ENCODE measurements at places on chromosomes 12 and 14.

GRCh38 chr12:53977596-53978445 is 3.1 kb upstream of the HOTAIR start:
- DNase-seq: no peak

DNA sequence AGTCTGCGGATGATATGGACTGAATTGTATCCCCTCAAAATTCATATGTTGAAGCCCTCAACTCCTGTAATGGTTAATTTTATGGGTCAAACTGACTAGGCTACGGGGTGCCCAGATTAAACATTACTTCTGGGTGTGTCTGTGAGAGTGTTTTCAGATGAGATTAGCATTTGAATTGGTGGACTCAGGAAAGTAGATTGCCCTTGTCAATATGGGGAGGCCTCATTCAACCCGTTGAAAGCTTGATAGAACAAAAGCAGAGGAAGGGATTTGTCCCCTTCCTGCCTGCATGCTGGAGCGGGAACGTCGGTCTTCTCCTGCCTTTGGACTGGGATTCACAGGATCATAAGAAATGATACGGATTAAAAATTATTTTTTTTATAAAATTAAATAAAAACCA is 84.5 kb downstream of the BBS10 start:
- DNase-seq: no peak

DNA sequence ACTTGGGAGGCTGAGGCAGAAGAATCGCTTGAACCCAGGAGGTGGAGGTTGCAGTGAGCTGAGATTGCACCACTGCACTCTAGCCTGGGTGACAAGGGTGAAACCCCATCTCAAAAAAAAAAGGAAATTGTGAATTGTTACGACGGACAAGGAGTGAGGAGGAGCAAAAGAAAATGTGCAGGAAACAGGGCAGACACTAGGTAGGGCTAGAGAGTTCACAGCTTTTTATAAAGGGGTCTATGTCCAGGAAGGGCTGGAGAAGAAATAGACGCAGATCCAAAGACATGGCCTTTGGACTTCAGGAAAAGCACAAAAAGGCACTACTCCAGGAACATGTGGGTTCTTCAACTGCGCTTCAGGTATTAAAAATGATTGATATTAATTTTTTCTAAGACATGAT is 34.4 kb downstream of the ATG14 start:
- DNase-seq: no peak

DNA sequence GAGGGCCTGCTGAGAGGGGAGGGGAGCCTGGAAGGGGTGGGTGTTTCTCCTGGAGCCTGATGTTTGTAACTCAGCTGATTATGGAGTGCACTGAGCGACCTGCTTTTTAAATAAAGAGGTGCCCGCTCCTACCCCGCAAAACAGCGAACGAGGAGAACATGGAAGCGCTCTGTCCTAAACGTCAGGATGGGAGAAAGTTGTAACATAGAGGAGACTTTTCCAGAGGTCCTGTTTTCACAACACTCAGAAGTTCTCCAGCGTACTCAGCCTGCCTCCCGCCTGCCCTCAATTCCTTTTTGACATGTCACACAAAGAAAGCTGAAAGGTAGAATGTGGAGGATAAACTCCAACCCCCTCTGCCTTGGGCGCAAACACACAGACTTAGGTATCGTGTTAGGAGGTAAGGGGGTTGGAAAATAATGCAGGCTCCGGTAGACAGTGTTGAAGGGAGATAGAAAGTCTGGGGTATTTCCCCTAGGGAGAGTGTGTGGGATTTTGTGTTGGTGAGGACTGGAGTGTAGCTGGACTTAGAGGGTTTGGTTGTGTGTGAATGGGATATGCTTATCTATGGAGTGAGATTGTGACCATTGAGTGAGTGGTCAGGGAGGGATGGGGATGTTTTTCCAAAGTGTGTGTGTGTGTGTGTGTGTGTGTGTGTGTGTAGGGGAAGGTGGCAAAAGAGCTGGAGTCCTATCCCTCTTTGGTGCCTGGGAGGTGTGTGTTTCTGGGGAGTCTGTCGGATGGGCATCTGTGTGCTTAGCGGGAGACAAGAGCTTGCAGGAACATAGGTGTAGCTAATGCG is 2.1 kb downstream of the NTF3 start:
- no peak for DNase-seq

DNA sequence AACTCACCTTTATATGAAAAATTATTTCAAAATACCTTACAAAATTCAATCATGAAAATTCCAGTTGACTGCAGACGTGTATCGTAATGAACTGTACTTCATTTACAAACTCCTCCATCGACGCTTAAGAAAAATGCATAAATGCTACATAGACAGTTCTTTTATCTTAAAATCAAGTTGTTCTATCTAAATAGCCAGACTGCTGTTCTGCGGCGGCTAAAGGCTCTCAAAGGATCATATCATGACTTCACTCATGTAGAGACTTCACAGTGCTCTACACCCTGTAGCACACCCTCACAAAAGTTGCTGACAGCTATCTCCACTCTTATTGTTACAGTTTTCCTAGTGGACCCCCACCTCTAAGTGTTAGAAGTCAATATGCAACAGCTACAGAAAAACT is 5.2 kb downstream of the KRAS start:
- no peak for DNase-seq

GRCh38 chr14:88140874-88141273 is 135.9 kb downstream of the GPR65 start:
- DNase-seq: no peak

DNA sequence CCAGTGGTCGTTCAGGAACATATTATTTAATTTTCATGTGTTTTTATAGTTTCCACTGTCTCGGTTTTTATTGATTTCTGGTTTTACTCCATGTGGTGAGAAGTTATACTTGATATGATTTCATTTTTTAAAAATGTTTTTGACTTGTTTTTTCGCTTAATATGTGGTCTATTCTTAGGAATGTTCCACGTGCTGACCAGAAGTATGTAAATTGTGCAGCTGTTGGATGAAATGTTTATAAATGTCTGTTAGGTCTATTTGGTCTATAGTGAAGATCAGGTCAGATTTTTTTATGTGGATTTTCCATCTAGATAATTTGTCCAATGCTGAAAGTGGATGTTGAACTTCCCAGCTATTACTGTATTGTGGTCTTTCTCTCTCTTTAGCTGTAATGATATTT is 433.8 kb upstream of the MIS18BP1 start:
- no peak for DNase-seq

DNA sequence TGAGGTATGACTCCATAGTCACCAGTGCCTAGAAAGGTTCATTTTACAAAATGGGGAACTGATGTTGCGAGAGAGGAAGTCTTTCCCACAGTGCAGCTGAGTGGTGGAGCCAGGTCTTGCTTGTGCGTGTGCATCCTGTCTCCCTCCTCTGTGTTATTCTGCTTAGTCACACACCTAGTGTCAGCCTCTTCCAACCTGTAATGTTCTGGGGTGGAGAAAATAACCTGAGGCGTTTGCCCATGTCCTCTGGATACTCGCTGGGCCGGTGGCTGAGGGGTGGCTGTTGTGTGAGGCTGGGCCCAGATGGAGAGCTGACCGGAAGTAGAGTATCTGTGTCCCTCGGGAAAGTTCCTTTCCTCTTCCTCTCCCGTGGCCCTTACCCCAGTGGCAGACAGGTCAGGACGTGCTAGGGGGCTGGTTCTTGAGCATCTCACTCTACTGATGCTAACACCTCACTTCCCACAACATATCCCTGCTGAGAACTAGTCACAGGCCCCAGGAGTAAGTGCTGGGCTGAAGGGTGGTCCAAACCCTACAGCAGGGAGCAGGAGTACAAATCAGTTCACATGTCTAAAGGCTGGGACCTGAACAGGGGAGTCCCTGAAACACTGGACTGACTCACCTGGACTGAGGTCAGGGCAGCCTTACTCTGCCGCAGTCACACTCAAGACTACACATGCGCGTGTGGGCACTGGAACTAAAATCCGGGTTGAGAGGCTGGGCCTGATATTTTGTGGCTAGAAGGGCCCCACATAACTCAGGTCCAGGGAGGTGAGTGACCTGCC is 7.0 kb downstream of the MLF2 start:
- no peak for DNase-seq

Data from CD4-positive, alpha-beta T cell (primary cell).